ENCODE measurements at places on chromosomes 2 and 18. TPM values are rescaled to one million over a fixed set of nuclear protein-coding genes. Genes with fewer than 3 reads are reported as not detected.

Gene CLEC4F
- not detected for total RNA-seq

GRCh38 chr2:45009928-45010701, 863 bp upstream of the SIX2 start:
- DNase-seq, result peak; percentile 82

Gene TMEM131
- 5.7 TPM for total RNA-seq

Gene ANKRD30B
- total RNA-seq, result not detected

Gene LAMA1
- total RNA-seq, result 2.6 TPM

Gene LAMA3
- 1.4 TPM for total RNA-seq

DNA sequence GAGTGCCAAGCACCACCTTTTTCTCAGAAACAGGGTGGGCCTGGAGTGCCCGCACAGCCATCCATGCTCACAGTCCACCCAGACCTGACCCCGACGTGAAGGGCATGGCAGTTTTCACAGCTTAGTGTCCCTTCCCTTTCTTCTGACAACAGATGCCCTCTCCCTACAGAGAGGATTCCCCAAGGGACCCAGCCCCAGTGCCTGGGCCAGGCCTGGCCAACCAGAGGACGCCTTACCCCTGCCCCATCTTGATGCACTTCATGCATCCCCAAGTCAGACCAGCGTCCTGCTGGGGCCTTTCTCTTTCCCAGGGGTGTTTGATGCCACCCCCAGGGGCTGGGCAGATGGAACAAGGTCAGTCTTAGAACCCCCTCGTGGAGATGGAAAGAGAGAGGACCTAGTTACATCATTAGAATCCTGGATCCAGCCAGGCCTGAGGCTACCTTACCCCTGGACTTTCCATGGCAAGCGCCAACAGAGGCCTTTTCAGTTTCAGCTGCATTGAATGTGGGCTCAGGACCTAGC, 3.8 kb downstream of the ANKMY1 start:
- DNase-seq, result no peak

- no peak for DNase-seq
Observed at GRCh38 chr2:236656721-236657120, 87.1 kb downstream of the ACKR3 start.

DNA sequence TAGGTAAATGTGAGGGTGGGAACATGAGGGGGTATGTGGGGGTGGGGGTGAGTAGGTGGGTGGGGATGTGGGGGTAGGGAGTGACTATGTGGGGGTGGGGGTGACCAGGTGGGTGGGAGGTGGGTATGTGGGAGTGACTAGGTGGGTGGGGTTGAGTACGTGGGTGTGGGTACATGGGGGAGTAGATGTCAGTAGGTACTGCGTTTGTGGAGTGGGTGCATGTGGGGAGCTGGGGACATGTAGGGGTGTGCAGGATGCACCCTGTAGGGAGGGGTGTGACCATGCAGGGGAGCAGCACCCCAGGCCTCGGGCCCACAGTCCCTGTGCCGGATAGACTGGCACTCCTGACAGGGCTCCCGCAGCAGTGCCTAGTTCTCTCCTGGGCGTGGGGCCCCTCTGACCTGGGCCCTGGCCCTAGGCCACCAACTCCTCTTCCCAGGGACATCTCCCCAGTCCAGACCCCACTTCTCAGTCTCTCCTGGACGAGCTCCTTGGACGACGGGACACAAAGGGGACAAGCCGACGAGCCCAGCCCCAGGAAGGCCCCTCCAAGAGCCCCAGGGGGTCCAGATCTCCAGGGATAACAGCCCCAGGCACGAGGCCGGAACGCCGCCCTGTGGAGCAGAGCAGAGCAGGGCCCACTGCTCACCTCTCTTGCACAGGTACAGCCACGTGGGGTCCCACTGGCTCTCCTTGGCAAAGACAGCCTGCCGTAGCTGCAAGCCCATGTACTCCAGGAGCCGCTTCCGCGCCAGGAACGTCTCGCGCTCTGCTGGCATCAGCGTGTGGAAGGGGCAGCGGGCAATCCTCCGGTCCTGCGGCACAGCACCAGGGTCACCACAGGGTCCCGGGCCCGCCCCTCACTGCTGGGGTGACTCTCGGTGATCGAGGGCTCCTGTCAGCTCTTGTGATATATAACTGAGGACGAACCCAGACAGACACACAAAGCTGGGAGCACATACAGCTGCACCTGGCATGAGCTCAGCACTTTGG, 58.2 kb downstream of the ANKMY1 start:
- no peak for DNase-seq

Gene TSPYL6
- total RNA-seq, result not detected

GRCh38 chr2:237962432-237963084, 4.3 kb upstream of the UBE2F start:
- DNase-seq, result no peak

GRCh38 chr2:188931361-188931760, 42.8 kb upstream of the COL3A1 start:
- no peak for DNase-seq

DNA sequence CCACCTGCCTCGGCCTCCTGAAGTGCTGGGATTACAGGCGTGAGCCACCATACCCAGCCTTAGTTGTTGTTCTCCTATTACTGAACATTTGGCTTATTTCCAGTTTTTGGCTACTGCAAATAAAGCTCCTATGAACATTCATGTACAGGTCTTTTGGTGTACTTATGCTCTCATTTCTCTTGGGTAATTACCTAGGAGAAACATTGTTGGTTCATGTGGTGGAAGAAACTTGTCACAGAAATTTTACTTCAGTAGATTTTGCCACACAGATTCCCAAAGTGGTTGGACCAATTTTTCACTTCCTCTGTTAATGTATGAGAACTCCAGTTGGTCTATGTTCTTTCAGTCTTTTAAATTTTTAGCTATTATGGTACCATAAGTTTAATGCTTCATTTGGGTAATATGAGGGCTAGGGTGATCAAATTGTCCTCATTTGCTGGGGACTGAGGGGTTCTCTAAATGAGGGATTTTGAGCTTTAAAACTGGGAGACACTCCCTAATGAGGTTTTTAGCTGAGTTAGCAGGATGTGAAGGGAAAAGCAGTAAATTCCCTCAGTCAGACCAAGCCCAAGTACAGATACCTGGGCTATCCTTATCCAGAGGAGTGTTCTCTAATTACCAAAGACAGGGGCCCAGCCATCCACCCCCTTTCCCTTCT, 33.9 kb downstream of the MTA3 start:
- no peak for DNase-seq

Gene RTN4
- total RNA-seq, result 137 TPM

DNA sequence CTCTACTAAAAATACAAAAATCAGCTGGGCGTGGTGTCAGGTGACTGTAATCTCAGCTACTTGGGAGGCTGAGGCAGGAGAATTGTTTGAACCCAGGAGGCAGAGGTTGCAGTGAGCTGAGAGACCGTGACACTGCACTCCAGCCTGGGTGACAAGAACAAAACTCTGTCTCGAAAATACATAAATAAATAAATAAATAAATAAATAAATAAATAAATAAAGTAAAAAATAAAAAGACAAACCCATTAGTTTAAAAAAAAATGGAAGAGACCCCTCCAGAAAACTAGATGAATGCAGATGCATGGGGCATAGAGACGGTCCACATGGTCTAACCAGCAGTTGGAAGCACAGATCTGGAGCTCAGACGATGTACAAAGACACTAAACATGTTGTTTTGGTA, 18.1 kb downstream of the TMEM163 start:
- no peak for DNase-seq

Gene NETO1
- 4.9 TPM for total RNA-seq

Gene EMX1
- 0.29 TPM for total RNA-seq

- no peak for DNase-seq
Observed at GRCh38 chr18:51522338-51522737, 324.9 kb upstream of the MEX3C start.

DNA sequence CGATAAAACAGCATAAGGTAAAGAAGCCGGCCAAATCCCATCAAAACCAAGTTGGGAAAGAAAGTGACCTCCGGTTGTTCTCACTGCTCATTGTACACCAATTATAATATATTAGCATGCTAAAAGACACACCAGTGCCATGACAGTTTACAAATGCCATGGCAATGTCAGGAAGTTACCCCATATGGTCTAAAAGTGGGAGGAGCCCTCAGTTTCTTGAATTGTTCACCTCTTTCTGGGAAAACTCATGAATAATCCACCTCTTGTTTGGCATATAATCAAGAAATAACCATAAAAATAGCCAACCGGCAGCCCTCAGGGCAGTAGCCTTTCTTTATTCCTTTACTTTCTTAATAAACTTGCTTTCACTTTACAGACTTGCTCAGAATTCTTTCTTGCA, 544.9 kb upstream of the SETBP1 start:
- DNase-seq, result no peak

Gene ANKRD29
- total RNA-seq, result 3.9 TPM

DNA sequence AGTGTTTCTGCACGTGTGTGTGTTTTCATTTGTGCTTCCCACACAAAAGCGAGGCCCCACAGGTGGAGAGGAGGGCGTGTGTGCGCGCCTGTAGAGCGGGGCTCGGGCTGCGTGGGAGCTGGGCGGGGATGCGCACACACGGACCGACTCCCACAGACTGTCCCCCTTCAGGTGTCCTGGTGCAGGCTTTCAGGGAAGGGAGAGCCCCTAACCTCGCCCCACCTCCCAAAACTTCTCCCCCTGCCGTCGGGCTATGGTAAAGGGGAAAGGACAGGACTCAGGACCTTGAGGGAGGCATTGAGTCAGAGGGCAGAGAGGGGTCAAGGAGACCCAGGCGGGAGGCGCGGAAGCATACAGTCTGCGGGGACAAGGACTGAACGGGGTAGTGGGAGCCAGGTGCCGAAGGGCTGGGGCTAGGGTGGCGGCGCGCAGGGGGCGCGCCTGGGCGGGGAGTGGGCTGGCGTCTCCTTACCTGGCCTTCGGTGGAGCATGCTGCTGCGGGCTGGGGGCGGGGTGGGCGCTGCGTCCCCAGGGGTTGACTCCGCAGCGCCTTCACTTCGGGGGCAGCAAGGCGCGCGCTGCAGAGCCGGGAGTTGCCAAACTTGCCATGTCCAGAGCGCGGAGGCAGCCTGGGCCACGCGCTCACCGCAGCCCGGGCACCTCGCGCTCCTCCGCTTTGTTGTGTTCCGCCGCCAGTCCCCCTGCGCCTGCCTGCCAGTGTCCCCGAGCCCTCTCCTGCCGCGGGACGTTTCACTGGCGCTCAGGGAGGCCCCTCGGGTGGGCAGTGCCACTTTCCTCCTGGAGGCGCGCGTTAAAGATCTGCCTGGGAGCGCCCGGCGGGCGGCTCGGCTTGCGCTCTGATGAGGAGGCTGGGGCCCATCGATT, 302.0 kb downstream of the NCKAP5 start:
- DNase-seq, result peak; percentile 58

DNA sequence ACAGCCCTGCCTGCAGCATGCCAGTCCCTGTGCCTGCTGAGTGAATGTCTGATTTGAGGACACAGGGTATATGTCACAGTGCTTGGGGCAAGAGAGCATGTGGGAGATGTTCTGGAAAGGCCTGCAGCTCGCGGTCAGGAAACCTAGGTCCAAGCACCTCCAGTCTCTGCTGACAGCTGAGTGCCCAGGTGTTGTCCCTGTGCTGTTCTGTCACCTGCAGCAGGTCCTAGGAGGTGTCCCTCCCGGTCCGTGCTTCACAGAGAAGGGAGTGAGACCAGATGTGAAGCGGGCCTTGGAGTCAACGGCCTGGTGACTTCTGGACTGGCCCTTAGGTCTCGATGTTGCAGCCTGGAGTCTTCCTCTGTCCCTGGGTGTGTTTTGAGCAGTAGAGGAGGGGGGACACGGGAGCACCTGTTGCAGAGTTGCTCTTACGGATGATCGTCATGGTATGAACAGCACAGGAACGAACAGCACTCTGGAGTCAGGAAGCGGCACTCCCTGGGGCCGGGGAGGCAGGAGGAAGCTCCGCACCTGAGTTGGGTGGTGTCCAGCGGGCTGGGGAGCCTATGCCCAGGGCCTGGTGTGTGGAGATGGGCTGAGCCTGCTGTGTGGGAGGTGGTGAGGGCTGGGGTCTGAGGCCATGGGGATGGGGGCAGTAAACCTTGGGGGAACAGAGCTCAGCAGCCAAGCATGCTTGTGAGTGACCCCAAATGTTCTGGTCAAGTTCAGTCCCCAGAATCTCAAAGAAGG, 21.6 kb upstream of the ARHGEF4 start:
- no peak for DNase-seq

Gene ERMN
- 0.29 TPM for total RNA-seq

DNA sequence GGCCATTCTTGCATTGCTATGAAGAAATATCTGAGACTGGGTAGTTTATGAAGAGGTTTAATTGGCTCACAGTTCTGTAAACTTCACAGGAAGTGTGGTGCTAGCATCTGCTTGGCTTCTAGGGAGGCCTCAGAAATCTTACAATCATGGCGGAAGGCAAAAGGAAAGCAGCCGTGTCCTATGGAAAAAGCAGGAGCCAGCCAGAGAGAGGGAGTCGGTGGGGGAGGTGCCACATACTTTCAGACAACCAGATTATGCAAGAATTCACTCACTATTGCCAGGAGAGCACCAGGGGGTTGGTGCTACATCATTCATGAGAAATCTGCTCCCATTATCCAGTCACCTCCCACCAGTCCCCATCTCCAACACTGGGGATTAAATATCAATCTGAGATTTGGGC, 64.1 kb downstream of the CPS1 start:
- no peak for DNase-seq

GRCh38 chr2:172461591-172462372, 34.4 kb downstream of the ITGA6 start:
- peak; percentile 71 for DNase-seq

GRCh38 chr2:159737292-159737916, 25.1 kb downstream of the MARCHF7 start:
- DNase-seq, result no peak

GRCh38 chr2:64769392-64770044, 115.8 kb upstream of the SERTAD2 start:
- DNase-seq, result no peak

GRCh38 chr2:221997100-221997499, 301.7 kb downstream of the PAX3 start:
- DNase-seq, result peak; percentile 83

DNA sequence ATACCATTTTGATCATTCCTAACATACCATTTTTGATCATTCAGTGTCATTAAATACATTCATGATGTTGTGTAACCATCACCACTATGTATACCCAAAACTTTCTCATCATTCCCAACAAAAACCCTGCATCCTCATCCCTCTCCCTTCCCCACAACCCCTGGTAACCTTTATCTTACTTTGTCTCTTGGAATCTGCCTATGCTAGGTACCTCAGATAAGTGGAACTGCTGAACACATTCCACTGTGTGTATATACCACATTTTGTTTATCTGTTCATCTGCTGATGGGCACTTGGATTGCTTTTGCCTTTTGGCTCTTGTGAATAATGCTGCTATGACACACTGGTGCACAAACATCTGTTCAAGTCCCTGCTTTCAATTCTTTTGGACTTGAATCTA, 83.8 kb upstream of the TFCP2L1 start:
- DNase-seq, result no peak

Gene CHRND
- total RNA-seq, result not detected

GRCh38 chr2:240819126-240819857, 727 bp downstream of the KIF1A start:
- DNase-seq, result no peak

- DNase-seq, result no peak
Observed at GRCh38 chr2:74688881-74689280, 34.8 kb downstream of the SEMA4F start.

- no peak for DNase-seq
Observed at GRCh38 chr2:39730276-39730675, 48.8 kb downstream of the THUMPD2 start.

GRCh38 chr2:179876266-179876665, 14.9 kb upstream of the ZNF385B start:
- DNase-seq, result no peak

- peak; percentile 81 for DNase-seq
Observed at GRCh38 chr2:193141-193671, 70.6 kb downstream of the SH3YL1 start.

All from Daoy (cell line).